ENCODE measurements at places on chromosomes 7 and 10.

GRCh38 chr10:11513727-11514126 lies 97.7 kb downstream of the USP6NL start:
- DNase-seq: no peak

GRCh38 chr7:45221896-45222604 lies 64.5 kb downstream of the RAMP3 start:
- no peak for DNase-seq

DNA sequence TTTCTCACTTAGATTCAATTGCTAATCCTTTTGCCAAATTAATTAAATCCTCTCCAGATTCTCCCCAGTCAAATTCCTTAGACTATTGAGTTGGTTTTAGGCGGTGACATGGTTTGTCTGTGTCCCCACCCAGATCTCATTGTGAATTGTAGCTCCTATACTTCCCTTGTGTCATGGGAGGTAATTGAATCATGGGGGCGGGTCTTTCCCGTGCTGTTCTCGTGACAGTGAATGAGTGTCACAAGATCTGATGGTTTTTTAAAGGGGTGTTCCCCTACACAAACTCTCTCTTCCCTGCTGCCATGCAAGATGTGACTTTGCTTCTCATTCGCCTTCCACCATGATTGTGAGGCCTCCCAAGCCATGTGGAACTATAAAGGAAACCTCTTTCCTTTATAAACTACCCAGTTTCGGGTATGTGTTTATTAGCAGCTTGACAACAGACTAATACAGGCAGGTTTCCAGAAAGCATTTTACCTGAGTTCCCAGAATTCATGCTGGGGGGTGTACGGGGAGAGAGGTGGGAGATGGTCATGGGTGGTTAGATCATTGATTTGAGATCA lies 44.7 kb upstream of the GARS1 start:
- no peak for DNase-seq

DNA sequence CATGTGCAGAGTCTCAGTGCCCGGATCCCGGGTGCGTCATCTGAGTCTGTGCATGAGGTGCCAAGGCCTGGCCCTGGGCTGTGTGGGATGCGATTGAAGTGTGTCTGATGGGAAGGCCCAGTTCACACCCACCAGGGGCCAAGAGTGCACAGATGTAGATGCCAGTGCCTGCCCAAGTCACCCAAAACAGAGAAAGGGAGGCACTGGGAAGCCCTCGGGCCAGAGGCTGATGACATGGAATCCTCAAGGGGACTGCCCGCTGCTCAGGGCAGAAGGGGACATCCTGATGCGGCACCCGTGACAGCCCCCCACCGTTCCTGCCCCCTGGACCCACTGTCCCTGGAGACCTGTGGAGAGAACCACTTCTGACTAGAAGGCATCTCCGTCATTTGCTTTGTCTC lies 72.2 kb upstream of the ZNF479 start:
- DNase-seq: no peak

- no peak for DNase-seq
These were observed 97.6 kb downstream of the CCNY start for GRCh38 chr10:35433851-35434426.

DNA sequence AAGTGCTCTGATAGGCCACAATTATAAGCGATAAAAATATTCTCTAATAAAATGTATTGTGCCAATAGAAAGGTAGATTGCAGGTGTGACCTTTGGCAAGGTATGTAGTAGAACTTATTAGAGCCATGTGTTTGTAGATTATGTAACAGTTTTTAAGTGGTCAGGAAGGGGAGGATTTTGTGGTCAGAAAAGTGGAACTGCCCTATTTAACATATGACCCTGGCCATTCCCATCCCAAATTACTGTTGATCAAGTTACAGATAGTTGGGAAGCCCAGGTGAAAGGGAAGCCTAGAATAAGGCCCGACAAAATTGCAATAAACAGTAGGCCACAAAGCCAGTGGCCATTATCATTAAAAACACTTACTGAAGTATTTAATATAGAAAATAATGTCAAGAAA lies 89.2 kb downstream of the SPAG6 start:
- DNase-seq: no peak

DNA sequence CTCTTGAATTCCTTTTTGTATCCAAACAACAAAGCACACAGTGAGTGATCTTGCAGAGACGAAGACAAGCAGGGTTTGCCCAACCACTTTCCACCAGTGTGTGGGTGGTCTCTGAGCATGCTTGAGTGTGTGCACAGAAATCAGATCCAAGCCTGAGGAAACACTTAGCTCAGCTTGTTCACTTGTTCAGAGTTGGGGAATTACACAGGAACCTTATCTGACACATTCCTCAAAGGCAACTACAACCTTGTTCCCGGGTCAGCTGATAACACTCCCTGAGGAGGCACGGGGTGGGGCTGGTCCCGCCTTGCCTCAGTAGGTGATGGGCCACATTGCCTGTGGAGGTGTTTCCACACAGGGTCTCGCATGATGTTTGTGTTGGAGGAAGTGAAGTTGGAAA lies 216.9 kb downstream of the DYNC1I1 start:
- no peak for DNase-seq

- no peak for DNase-seq
These were observed 9.6 kb upstream of the EIF5AL1 start for GRCh38 chr10:79502561-79503309.

DNA sequence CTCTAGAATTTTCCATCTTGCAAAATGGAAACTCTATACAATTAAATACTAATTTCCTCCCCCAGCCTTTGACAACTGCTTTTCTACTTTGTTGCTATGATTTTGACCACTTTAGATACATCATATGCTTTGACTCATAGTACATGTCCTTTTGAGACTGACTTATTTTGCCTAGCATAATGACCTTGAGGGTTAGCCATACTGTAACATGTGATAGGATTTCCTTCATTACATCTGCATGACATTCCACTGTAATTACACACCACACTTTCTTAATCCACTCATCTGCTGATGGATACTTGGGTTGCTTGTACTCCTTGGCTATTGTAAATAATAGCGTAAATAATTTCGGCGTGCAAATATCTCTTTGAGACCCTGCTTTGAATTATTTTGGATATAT lies 127.7 kb downstream of the JAZF1 start:
- DNase-seq: no peak

DNA sequence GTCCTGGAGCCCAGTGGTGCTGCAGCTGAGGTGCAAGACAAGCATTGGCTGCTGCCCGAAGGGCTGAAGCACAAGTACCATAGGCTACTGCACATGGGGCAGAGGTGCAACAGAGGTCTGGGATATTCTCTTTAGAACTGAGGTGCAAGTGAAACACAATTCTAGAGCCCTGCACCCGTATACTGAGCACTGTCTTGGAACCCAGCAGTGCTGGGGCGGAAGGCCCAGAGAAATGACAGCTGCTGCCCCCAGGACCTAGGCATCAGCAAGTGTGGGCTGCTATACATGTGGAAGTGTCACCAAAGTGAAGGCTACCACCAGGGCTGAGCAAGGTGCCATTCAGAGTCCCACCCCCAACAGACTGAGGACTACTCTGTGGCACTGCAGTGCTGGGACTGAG lies 393.6 kb upstream of the STEAP1 start:
- DNase-seq: no peak
